ENCODE measurements at places on chromosomes 16 and 17.

DNA sequence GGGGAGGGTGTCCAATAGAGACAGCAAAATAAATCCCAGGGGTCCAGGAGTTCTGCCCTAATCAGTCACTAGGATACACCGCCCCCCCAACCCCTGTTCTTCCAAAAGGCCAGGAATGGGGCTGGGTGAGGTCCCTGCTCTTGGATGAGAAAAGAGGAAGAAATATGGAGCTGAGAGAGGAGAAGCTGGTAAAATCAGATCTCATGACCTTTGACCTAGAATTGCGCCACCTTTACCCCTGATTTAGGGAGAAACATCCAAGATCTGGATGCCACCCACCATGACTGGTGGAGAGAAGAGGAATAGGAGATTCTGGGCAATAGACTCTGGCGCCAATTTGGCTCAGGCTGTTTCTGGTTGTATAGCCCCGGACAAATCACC is 707 bp upstream of the CACNB1 start:
- DNase-seq, result no peak

DNA sequence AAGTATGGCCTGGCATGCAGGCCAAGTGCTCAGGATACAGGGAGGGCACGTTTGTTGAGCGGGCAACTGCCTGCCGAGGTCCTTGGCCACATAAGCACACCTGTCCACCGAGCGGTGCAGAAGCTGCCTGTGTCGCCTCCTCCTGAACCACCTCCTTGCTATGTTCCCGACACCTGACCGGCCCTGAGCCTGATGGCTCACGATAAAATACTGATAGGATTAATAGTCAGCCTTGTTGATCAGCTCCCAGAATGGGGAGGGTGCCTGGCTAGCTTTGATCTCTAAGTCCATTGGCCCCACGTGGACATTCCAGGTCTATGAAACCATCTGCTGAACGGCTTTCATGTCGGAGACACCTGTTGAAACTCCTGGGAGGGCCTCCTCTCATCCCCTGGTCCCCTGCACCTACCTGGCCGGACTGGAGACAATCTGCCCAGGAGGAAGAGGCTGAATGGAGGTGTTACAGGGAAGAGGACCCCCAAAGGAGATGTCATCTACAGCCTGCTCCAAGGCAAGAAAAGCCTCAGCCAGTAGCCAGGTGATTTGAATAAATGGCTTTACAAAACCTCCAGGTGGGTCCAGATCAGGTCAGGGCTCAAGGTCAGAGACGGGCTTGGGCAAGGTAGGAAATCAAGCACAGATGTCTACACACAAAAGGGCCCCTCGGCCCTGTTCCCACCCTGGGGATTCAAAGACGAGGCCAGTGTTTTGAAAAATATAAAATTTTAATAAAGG is 33.4 kb downstream of the AXIN2 start:
- DNase-seq, result no peak

GRCh38 chr16:85527767-85528297 is 85.3 kb upstream of the GSE1 start:
- no peak for DNase-seq

DNA sequence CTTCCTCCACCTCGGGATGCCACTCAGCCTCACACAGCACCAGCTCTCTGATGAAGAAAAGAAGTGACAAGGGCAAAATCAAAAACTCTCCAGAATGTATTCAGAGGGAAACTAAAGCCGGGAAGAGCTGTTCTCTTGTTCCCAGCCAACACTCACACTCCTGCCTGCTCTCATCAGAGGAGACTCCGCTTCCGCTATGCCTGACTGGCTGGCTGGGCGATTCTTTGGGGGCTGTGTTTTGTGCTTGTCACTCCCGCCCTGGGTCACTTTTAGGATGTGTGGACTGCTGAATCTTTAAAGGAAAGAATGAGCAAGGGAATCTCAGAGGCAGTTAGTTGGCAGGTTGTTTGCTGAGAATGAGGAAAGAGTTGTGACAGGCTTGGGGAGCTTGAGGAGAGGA is 54.6 kb upstream of the TBX2 start:
- DNase-seq, result no peak

DNA sequence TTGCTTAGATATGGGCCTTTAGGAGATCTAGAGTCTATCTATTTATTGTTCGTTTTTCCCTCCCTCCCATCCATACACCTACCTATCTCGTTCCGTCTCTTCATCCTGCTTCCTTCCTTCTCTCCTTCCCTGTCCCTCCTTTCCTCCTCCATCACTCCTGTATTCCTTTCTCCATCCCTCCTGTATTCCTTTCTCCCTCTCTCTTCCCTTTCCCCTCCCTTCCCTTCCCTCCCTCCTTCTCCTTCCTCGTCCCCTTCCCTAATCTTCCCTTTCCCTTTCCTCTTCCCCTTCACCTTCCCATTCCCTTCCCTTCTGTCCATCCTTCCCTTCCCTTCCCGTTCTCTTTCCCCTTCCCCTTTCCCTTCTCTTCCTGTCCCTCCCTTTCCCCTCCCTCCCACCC is 10.6 kb downstream of the GP2 start:
- DNase-seq, result no peak

DNA sequence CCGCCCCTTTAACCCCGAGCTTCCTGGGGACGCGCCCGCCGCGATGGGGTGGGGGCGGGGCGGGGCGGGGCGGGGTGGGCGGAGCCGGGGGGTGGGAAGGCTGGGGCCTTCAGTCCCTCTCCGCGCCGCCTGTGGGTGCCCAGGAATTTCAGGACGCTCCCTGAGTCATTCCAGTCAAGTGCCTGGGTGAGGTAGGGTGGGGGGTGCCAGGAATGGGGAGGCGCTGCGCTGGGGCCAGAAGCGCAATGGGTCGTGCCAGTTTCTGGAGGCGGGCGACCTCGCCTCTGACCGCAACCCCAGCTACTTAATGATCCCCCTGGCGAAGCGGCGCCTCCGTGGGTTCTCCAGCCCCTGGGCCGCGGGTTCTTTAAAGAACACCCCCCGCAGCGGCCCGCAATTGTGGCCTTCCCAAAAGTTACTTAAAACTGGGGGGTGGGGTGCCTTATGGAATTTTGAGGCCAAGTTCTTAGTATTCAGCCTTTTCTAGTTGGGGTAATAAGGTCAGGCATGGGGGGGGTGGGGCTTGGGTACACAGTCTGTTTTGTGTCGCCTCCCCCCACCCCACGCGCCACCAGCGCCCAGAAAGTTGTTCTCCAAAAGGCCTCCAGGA is 826 bp upstream of the GSE1 start:
- peak; percentile 30 for DNase-seq

DNA sequence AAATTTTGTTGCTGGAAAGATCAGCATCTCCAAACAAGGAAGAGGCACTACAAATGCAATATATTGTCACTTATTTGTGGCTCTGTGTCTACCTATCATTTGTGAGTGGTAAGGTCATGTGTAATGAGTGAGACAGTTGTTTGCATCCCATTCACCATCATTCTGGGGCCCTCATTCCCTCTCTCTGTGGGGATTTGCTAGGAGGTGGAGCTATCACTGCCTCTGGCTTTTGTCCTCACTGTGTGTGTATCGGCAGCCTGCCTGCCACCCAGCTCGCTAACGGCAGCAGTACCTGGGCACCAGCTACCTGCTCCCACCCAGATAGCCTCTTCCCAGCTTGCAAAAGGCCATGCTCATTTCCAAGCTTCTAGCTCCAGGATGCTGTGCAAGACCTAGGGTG is 379.2 kb upstream of the ZFHX3 start:
- DNase-seq, result no peak

DNA sequence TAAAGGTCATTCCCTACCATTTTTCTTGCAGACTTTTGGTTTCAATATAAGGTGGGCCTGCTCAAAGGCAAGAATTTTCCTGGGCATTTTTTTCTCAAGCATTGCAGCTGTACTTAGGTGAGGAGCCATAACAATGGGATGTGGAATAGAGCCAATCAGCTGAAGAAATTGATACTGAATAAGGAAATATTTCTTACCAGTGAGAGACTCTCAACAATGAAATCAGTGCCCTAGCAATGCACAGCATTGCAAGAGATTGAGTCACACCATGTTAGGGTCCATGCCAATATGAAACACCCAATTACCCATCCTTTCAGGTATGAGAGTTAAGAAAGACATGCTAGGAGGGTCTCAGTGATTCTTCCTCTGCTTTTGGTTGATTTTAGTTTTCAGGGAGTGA is 237.6 kb downstream of the SOX9 start:
- DNase-seq, result no peak

- no peak for DNase-seq
These were observed 22.1 kb downstream of the MAP1LC3B start for GRCh38 chr16:87414251-87414680.

- no peak for DNase-seq
These were observed 44.7 kb downstream of the ZFPM1 start for GRCh38 chr16:88497561-88498462.

GRCh38 chr17:82226809-82227628 is 1.8 kb upstream of the SLC16A3 start:
- no peak for DNase-seq

- no peak for DNase-seq
These were observed 40.9 kb downstream of the PIK3R5 start for GRCh38 chr17:8924595-8924994.

- no peak for DNase-seq
These were observed 2.7 kb downstream of the MNT start for GRCh38 chr17:2398182-2398581.

DNA sequence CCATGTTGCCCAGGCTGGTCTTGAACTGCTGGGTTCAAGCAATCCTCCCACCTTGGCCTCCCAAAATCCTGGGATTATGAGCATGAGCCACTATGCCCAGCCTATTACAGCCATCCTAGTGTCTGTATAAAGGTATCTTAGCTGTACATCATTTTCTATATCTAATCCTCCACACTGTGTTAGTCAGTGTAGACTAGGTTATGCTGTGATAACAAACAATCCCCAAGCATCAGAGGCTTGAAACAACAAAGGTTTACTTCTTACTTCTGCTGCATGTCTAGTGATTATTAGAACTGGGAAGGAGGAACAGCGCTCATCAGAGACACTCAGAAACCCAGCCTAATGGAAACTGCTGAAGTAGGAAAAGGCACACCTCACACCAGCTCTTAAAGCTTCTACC is 68.1 kb downstream of the ERCC4 start:
- DNase-seq, result no peak

DNA sequence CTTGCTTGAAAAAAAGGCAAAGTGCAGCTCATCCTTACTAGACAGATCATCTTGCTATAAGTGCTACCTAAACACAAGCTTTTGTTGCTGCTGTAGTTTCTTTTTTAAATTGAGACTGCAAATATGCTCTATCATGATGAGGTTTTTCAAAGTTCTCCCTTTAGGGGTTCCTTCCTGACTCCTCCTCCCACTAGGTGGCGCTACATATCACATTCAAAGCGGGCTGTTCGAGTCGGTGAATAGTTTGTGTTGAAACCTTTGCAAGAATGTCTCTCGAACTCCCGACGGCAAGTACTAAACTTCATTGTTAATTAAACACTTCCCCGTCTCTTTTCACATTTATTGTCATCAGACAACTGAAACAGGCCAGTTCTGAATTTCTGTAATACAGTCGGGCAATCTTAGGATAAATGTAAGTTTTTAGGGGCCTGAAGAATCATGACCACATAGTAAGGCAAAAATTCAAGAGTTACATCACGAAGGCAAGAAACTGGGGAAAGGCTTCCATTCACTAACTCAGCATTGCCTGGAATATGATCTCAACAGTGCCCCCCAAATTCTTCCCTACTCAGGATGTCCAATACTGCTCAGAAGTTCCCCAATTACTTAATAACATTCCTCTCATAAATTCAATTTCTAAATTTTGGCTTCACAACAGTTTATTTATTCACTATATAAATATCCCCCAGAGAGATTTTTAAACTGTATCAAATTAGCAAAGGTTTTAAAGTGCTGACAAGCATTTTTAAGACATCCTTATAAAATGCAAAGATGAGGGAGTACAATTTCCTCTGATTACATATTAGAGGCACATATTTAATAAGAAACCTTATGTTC is 6.7 kb downstream of the HS3ST3A1 start:
- DNase-seq, result peak; percentile 89

DNA sequence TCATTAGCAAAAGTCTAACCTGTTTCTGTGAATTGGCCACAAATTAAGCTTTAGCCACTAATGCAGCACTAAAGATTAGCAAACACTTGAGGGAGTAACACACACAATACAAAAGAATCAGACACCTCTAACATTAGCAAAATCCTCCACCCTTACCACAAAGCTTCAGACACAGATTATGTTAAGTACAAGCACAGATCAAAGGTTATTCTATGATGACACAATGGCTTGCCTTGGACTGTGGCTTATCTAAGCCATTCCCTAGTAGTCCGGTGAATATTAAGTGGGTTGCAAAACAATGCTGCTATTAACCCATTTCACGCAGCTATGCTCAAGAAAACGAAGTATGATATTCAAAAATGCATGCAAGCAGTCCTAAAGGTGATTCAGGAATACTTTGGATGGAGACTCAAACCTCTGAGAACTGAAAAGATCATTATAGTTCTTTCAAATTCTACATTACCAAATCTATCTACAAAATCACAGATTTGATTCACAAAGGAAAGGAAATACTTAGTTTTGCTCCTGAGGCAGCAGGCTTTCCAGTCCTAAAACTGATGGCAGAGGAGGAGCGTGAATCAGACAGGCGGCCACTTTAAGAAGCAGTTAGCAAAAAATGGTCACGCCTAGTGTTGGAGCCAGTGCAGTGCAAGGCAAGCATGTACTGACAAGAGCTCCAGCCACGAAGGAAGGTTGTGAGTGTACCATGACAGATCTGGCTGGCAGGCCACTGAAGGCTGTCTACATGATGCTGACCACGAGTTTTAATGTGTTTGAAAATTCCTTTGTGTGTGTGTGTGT is 67.2 kb downstream of the PARN start:
- no peak for DNase-seq

- no peak for DNase-seq
These were observed 5.5 kb downstream of the PCGF2 start for GRCh38 chr17:38742411-38743308.

DNA sequence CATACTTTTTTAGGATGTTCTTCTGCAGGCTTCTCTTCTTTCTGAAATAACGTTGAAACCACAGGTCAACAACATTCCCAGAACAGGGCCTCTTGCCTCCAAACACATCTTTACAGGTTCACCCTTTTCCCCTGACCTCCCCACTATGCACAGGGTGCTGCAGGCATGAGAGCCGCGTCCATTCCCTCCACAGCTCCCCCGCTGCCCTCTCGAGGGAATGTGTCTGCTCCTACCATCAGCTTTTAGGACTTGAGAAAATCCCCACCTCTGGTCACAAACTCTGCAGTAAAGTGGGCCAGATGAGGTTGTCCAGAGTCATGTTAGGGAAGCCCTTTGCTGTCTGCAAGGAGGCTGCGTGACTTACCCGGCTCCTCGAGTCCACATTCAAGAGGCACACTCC is 30.5 kb downstream of the DUSP14 start:
- no peak for DNase-seq

DNA sequence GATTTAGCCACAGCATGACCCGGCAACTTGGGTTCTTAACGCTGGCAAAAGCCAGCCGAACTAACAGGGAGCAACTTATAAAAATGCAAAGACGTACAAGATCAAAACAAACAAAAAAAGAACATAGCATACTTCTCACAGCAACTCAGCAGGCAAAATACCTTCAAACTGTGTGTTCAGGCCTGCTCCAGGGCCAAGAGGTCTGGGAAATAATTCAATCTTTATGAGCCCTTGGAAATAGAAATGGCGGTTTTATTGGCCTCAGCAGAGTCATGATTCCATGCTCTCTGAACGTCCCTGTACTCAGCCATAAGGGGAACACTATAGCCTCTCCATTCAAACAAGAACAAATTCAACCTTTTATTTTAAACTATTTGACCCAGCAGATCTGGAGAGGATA is 101.3 kb upstream of the C17orf78 start:
- no peak for DNase-seq

GRCh38 chr17:75692976-75693375 is 25.8 kb downstream of the SAP30BP start:
- DNase-seq, result no peak

- no peak for DNase-seq
These were observed 2.9 kb downstream of the KRT28 start for GRCh38 chr17:40796846-40797245.

GRCh38 chr16:15686287-15686686 is 36.2 kb downstream of the NDE1 start:
- no peak for DNase-seq

Measured in activated naive CD4-positive, alpha-beta T cell treated with anti-CD3 and anti-CD28 coated beads for 36 hours (primary cell).